Chondrocyte (in vitro differentiated cells): ENCODE measurements at places on chromosomes 6 and 20. TPM values are rescaled to one million over a fixed set of nuclear protein-coding genes. Genes with fewer than 3 reads are reported as not detected.

Gene LY6G6F
- not detected in 3 replicates for total RNA-seq

Gene KIF13A
- 39.5 to 51.9 TPM (median 49.7 TPM) in 3 replicates for total RNA-seq

Gene RAET1L
- not detected in 3 replicates for total RNA-seq

Gene TFAP2C
- 4.8 to 36.2 TPM (median 5.2 TPM) in 3 replicates for total RNA-seq

Gene PXDC1
- 191 to 231 TPM (median 222 TPM) in 3 replicates for total RNA-seq

Gene SLC17A2
- total RNA-seq: not detected in 3 replicates

Gene RGS17
- total RNA-seq: 1.5 to 2.2 TPM (median 1.8 TPM) in 3 replicates

Gene JPH2
- total RNA-seq: 46.6 to 75.9 TPM (median 71.2 TPM) in 3 replicates

GRCh38 chr6:46220352-46221221 lies 49.8 kb upstream of the ENPP5 start:
- DNase-seq: no peak

- DNase-seq: peak; percentile 81
These were observed 416 bp downstream of the RSPH4A start for GRCh38 chr6:116616737-116617053.

- DNase-seq: no peak
These were observed 5.0 kb downstream of the ID4 start for GRCh38 chr6:19842030-19842615.

DNA sequence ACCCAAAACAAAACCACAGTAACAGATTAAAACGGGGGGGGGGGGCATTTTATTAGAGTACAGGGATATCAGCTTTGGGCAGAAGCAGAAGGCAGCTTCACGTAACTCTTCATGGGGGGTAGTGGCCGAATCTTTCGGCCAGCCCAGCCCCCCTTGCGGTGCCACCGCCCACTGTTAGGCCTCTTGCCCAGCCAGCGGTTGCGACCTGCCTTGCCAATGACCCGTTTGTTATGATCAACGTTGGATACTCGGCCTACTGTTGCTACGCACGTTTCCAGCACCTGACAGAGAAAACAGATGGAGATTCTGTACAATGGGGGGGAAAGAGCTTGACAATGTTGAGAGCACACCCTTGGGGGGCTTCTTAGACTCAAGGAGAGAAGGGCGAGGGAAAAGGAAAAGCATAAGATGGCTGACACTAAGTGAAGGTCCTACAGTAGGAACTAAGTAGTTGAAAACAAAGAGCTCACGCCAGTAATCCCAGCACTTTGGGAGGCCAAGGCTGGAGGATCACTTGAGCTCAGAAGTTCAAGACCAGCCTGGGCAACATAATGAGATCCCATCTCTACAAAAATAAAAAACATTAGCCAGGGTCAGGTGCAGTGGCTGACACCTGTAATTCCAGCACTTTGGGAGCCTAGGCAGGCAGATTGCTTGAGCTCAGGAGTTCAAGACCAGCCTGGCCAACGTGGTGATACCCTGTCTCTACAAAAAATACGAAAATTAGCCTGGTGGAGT lies 724 bp upstream of the CUL7 start:
- DNase-seq: no peak

- DNase-seq: no peak
These were observed at the start of the genes PPIL6 and SMPD2 for GRCh38 chr6:109440331-109441068. Gene PPIL6 (minus strand): TSS chr6:109440628. CDS start chr6:109440590, 38 bp downstream. Gene SMPD2 (plus strand): TSS chr6:109440724. CDS start chr6:109441122, 398 bp downstream.

DNA sequence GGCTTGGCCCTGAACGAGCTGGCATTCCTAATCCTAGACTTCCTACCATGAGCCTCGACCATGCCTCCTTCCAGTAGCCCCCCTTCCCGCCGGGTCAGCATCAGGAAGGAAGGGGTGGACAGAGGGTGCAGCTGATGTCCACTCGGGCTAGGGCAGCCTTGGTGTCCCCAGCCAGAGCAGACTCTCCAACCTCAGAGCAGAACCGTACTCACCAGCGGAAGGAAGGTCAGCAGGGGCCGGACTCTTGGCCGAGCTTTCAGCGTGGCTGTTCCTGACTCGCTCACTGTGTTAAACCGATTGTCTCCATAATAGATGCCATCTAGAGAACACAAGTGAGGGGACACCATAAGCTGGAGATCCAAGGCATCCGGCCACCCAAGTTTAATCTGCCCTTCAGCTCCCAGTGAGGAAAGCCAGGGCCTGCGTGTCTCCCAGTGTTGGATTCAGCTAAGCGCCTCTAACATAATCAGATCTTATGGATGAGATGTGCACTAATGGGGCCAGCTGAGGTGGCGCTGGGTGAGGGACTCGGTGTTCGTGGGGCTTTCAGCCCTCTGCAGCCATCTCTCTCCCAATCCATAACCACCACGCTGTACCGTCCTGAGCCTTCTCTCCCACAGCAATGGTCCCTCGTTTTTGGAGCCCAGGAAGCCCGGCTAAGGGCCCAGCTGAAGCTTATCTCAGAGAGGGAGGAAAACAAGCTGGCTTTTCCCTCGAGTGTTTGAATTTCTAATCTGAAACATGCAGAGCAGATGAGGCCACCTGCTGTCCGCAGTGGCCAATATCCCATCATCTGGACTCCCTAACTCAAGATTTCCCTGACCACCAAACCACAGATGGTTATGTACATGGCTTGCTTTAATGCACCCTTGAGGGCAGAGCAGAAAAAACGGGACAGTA lies 13.7 kb downstream of the C6orf132 start:
- no peak for DNase-seq

GRCh38 chr20:63036291-63036690 lies 29.5 kb upstream of the BHLHE23 start:
- DNase-seq: peak; percentile 85

GRCh38 chr20:53253668-53254067 lies 281.5 kb downstream of the TSHZ2 start:
- no peak for DNase-seq

DNA sequence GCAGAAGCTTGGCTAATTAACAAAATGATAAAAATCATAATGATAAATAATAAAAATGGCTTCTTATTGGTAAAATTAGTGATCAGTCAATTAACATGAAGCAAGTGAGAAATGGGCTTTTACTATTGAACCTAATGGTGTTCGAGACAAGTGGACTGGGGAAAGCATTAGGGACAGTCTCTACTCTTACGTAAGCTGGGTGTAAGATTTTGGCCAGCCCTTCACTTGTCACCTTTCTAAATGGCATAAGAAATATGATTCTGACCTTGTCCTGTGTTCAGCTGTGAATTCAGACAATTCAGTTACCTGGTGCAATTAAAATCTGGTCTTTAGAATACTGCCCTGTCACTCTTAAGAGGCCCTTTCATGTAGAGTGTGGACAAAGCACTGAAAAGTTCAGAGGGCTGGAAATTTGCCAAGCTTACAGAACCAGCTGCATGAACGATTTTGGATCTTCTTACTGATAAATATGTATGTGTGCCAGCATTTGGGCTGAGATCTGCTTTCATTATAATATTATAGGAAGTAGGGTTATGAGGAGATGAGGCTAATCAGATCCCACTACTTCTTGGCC lies 115.9 kb downstream of the QRSL1 start:
- DNase-seq: no peak

GRCh38 chr6:109381747-109382575 lies at the start of gene CD164:
Gene CD164 (minus strand): TSS chr6:109382467. CDS start chr6:109382378, 89 bp downstream.
- peak; percentile 95 for DNase-seq

DNA sequence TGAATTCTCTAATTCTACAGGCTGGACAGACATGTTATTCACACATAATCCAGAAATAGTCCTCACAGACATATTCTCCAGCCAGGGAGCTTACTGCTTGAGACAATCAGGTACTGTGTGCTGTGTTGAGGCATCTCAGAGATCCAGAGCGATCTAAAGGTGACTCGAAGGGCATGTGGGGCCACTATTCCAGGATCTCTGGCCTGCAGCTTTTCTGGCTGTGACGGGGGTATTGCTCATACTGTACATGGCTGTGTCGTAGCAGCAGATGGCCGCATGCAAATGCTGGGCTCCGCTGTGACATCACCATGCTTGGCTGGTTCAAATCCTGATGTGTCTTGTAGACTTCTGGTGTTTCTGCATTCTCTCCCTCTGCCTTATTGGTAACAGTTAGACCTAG lies 37.8 kb downstream of the CD109 start:
- no peak for DNase-seq

GRCh38 chr6:147707524-147707923 lies 199.0 kb downstream of the SAMD5 start:
- DNase-seq: no peak

DNA sequence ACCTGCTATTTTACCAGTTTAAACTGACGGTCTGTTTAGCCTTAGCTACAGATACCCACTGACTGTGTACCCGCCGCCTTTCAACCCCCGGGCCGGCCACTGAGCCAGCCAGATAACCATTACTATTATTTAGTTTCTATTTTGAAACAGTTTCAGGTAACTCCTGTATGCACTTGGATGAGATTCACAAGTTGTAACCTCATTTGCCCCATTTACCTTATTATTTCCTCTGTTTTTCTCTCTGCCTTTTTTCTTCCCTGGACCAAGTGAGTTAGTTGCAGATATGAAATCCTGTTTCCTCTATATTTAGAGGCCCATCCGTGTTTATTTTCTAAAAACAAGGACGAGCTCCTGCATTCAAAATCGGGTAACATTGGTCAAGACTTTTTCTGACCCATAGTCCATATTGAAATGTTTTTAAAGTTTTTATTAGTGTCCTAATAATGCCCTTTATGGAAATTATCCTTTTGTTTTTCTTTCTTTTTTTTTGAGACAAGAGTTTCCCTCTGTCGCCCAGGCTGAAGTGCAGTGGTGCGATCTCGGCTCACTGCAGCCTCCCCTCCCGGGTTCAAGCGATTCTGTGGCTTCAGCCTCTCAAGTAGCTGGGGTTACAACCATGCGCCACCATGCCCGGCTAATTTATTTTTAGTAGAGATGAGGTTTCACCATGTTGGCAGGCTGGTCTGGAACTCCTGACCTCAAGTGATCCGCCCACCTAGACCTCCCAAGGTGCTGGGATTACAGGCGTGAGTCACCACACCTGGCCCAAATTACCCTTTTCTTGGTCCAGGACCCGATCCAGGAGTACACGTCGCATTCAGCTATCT lies 767 bp downstream of the AP5S1 start:
- DNase-seq: no peak

DNA sequence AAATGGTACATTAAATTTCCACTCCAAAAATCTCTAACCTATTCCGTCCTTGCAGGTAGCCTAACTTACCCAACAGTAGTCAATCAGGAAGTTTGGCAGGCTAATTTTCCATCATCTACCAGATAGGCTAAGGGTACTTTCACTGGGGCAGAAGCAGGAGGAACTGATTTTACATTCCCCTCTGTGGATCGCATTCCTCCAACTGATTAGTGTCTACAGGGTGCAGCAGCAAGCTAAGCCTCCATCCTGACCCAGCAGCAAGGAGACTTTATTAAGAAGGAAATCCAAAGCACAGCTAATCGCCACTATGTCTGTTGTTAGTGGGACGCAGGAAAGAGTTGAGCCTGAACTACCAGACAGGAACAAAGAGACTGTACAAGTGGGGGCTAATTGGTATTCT lies 143.2 kb upstream of the RUNX2 start:
- no peak for DNase-seq

DNA sequence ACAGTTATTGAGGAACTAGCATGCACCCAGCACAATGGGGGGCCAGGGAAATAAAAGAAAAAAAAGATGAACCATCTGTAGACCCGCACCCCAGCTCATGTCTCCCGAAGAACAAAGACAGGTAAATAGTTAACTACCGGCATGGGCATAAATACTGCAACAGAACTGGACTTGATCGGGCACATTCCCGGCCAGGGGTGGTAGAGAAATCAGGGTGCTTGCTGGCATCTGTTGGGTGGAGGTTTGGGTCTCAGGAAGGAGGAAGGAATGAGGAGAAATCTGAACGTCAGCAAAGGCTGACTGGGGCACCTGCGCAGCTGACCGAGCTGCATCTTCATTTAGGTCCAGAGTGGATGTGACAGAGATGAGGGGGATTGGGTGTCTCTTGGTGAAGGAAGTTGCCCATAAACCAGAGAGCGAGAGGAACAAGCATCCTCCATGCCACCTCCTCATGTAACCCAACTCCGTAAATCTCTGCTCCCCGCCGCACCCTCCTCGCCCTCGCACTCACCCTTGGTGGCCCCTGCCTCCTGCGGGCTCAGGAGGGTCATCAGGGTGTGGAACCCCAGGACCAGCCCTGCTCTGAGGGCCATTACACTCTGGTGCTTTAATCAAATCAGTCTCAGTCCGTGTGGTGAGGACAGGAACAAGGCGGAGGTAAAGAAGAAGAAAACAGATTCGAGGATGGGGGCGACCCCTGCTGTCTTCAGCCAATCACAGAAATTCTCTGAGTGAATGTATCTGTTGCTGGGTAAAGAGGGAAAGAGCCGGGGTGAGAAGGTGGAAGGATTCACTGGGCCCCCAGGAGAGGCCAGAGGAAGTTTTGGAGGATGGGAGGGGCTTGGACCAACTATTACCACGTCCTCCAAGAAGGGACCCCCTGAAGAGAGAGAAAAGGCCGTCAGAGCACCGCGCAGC lies at the start of gene HLA-DOA:
HLA-DOA (minus strand) TSS at position 648 of the 918 bp plus-strand sequence.
- DNase-seq: no peak

DNA sequence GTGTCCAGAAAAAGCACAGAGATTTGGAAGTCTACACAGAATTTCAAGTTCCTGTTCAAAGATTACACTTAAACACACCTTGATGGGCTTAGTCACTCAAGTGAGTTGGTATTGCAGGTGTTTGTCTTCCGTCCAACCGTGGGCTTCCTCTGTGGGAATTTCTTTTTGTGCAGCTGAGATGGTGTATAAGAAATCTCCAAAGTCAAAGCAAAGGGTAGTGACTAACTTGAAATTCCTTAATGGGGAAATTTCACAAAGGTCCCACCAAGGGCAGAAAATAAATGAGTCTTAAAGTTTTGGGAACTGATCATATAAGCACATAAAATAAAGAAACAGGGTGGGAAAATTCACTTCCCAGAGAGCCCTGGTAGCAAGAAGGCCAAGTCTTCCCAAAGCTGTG lies 102.0 kb upstream of the TNFAIP3 start:
- no peak for DNase-seq

DNA sequence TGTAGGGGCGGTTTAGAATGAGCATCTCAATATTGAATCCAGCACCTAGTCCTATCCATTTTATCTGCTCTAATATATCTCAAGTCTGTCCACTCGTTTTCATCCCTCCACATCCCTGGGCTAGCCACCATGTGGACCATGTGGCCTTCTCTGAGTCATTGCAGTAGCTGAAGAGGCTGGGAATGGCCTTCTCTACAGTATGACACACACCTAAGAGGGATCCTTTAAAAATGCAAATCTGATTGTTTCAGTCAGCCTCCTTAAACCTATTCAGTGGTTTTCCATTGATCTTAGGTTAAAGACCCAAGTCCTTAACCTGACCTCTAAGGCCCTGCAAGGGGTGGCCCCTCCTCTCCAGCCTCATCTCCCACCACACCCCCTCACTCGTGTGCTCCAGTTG lies 9.4 kb downstream of the RING1 start:
- no peak for DNase-seq

DNA sequence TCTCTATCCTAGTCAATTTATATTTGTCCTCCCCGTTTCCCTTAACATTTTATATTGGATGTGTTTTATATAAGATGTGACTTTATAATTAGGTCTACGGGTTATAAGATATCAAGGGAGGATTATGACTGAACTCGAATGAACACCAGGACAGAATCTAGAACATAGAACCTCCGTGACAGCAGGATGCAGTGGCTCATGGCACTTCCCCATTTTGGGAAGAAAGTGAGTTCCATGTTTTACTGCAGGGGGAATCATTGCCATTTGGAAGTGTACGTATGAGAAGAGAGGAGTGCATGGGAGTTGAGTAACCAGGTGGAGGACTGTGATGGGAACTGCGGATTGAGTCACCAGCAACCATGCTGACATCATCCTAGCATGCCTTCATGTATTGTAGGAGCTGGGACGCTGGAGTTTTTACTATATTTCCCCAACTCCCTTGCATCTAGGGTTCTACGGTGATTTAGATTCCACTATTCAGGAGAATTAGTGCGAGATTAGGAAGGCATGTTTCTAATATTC lies 56.1 kb upstream of the FOXC1 start:
- DNase-seq: no peak
